K562 (cell line): ENCODE measurements at places on chromosomes 1 and 21. TPM values are rescaled to one million over a fixed set of nuclear protein-coding genes. Genes with fewer than 3 reads are reported as not detected.

The CD48 gene
- total RNA-seq: 0.42 and 0.65 TPM in 2 replicates

The CD84 gene
- 1.9 and 2.5 TPM in 2 replicates for total RNA-seq

The BRINP3 gene
- 0.16 and 0.31 TPM in 2 replicates for total RNA-seq

The TMEM53 gene
- 3.1 and 3.7 TPM in 2 replicates for total RNA-seq

The PDE9A gene
- total RNA-seq: 0.27 TPM in 1 of 2 replicates, not detected in the other

The GRHL3 gene
- not detected in 2 replicates for total RNA-seq

The VSIG8 gene
- total RNA-seq: not detected in 2 replicates

- DNase-seq: no peak
These were observed 55.0 kb downstream of the CNIH3 start for GRCh38 chr1:224671076-224671475.

DNA sequence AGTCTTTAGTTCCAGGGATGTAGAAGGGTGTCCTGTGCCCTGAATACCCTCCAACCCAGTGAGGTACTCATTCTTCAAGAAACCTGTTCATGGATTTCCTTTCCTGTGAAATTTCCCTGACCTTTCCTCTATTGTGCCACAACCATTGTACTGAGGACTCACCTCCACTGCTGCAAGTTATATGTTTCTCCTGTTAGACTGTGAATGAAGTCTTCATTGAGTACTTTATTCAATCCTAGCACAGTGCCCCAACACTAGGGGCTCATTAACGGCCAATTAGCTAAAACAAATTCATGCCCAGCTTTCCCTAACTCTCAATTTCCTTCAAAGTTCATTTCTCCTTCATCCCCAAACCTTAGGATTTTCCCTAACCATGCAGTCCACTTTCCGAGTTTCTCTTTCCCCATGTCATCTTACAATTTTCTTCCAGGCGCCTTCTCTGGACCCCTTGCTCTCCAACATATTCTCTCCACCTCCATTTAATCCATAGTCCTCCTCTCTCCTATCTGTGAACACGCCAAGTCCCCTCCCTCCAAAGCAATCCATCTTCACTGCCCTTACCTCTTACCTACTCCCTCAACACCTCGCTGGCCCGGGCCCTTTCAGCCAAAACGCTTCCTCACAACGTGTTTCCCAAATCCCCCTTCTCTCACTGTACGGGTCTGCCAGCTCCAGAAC, 1.3 kb downstream of the TRIM33 start:
- no peak for DNase-seq

DNA sequence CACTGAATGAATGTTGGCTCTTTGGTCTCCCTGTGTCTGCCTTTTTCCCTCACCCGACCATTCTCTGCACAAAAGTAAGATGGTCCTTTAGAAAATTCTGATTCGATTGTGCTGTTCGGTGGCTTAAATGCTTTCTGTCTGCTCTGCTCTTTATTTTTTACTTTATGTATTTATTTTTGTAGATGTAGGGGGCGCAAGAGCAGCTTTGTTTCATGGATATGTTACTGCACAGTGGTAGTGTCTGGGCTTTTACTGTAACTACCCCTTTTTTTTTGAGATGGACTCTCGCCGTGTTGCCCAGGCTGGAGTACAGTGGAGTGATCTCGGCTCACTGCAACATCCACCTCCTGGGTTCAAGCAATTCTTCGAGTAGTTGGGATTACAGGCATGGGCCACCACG, 15.7 kb downstream of the NLRP3 start:
- DNase-seq: no peak

GRCh38 chr21:45979141-45979631, 2.4 kb upstream of the COL6A1 start:
- no peak for DNase-seq

GRCh38 chr1:219806642-219807041, 121.7 kb downstream of the SLC30A10 start:
- no peak for DNase-seq

GRCh38 chr1:231684356-231685244, 58.0 kb downstream of the DISC1 start:
- no peak for DNase-seq

- DNase-seq: no peak
These were observed 7.1 kb upstream of the TBX19 start for GRCh38 chr1:168273575-168273974.

DNA sequence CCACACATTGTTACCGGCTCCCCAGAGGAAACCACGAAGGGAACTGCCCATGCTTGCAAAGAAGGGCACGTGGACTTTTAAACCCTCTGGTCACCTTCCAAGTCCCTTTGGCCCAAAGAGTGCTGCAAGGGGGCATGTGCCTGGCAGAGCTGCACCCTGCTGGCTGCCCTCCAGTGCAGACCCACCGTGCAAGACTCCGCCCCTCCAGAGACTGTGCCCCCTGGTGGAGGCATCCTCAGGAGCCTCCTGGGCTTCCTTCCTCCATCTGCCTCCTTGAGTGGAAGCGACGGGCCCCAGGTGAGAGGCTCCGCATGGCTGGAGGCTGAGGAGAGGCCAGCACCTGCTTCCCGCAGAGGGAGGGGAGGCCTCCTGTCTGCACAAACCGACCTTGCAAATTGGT, 100.6 kb downstream of the CRYAA start:
- DNase-seq: peak; percentile 68

- peak; percentile 53 for DNase-seq
These were observed 2.0 kb downstream of the RCSD1 start for GRCh38 chr1:167631936-167632614.

GRCh38 chr1:234721476-234722269, 111.7 kb upstream of the IRF2BP2 start:
- DNase-seq: no peak

GRCh38 chr1:177830531-177831135, 139.2 kb downstream of the SEC16B start:
- no peak for DNase-seq

- no peak for DNase-seq
These were observed 156.2 kb downstream of the AKT3 start for GRCh38 chr1:243693800-243694199.
